ENCODE measurements at places on chromosomes 3 and 15.

- no peak for DNase-seq
Measured at GRCh38 chr3:130582457-130583153, 65.6 kb downstream of the COL6A6 start.

- DNase-seq, result no peak
Measured at GRCh38 chr3:197003461-197004385, 25.9 kb downstream of the MELTF start.

GRCh38 chr15:47708161-47708980 is 8.9 kb upstream of the SEMA6D start:
- no peak for DNase-seq

GRCh38 chr3:8529181-8529637 is 27.6 kb downstream of the LMCD1 start:
- DNase-seq, result no peak

Data from NCI-H1048 (cell line).